ENCODE measurements at places on chromosomes 11 and 22.

- no peaks in the 10 kb centered on the region for H3K4me1 ChIP-seq
- H3K4me3 ChIP-seq = no peak overlapping the region
- H3K27me3 ChIP-seq = peaks cover 59% of the 10 kb centered on the region
- no peak overlapping the region for H3K27ac ChIP-seq
These were observed 120.1 kb upstream of the OR9Q1 start for GRCh38 chr11:57903441-57904123.

DNA sequence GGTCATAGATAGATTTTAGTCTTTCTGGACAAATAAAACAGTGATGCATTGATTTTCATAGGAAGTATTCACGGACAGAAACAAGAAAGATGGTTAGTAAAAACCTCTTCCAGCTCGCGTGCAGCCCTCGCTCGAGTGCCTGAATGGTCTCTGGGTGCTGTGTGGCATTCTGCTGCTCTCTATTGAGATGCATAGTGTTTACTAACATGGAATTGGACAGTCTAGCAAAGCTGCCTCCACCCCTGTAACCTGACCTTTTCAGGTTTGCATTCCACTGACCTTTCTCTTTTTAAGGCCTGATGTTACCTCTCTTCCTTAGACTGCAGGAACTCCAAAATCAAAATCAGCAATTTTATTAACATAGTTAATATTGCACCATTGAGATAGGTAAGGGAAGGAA is 643.4 kb downstream of the JRKL start:
- H3K4me1 ChIP-seq = no peaks in the 10 kb centered on the region
- no peak for DNase-seq
- H3K27me3 ChIP-seq = no peaks in the 10 kb centered on the region
- no peak overlapping the region for H3K4me3 ChIP-seq

DNA sequence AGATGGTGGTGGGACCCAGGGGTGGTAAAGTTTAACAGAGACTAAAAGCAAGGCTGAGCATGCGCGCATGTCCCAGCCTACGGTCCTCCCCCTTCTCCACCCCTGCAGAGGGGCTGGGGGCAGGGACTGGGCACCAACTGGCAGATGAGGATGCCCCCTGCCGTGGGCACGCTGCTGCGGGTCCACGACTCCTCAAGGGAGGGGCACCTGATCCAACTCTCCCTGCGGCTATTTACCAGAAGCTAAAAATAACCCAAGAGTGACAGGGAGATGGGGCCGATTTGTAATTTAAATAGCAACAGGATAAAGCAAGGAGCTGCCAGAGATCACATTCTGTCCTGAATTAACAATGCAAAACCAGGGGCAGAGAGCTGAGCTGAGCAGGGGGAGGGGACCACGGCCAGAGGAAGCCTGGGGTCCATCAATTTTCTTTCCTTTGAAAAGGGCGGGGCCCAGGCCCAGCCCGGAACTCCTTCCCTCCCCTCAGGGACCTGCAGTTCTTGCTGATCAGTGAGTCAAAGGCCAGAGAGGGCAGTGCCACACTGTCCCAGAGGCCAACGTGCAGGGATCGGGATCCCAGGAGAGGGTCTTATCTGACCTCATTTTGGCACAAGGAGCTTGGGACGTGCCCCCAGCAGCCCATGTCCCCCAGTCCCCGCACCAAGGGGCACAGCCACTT is 8.1 kb upstream of the DGKZ start:
- H3K27ac ChIP-seq = no peak overlapping the region
- no peak overlapping the region for H3K4me3 ChIP-seq
- H3K4me1 ChIP-seq = peaks cover 9% of the 10 kb centered on the region
- peaks cover 47% of the 10 kb centered on the region for H3K27me3 ChIP-seq
- no peak for DNase-seq

GRCh38 chr22:30079952-30080533 is at the start of gene HORMAD2:
TSS of gene HORMAD2 (plus strand) at chr22:30080464. CDS start at chr22:30093953, 13,489 bp downstream.
- H3K4me3 ChIP-seq = no peak within 1 kb of the TSS
- H3K27me3 ChIP-seq = no peaks in the 10 kb centered on the region
- no peaks in the 10 kb centered on the region for H3K36me3 ChIP-seq
- peak within 1 kb of the TSS; percentile 38 for H3K27ac ChIP-seq

DNA sequence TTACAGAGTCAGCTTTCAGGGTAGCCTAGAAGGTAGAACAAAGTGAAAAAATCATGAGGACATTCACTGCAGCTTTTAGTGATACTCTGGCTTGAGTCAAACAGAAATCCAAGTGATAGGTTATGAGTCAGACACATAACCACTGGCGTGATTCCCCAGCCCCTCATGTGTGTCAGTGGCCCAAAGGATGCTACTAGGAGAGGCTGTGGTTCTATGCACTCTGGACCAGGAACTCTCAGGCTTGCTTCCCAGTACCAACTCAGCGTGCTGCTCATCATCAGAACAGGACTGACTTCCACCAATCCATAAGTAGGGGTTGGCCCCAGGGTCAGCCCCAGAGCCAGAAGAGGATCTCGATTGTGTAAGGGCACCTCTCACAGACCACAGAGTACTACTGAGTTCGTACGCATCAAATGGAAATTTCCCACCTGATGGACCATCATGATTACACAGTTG is 116.8 kb downstream of the MED15 start:
- no peaks in the 10 kb centered on the region for H3K27me3 ChIP-seq
- no peak overlapping the region for H3K27ac ChIP-seq
- H3K4me1 ChIP-seq = no peaks in the 10 kb centered on the region

- H3K36me3 ChIP-seq = no peaks in the 10 kb centered on the region
- H3K27me3 ChIP-seq = peaks cover 43% of the 10 kb centered on the region
- H3K4me3 ChIP-seq = no peak overlapping the region
- H3K27ac ChIP-seq = no peak overlapping the region
- DNase-seq = no peak
- H3K4me1 ChIP-seq = no peaks in the 10 kb centered on the region
These were observed 52.2 kb upstream of the OR9Q1 start for GRCh38 chr11:57971272-57972012.

GRCh38 chr11:110185599-110185998 is 92.4 kb downstream of the ZC3H12C start:
- H3K4me3 ChIP-seq = no peak overlapping the region
- H3K27me3 ChIP-seq = no peaks in the 10 kb centered on the region
- H3K36me3 ChIP-seq = no peaks in the 10 kb centered on the region
- H3K4me1 ChIP-seq = no peaks in the 10 kb centered on the region

GRCh38 chr22:35037089-35037488 is 28.9 kb upstream of the ISX start:
- DNase-seq = no peak
- no peaks in the 10 kb centered on the region for H3K4me1 ChIP-seq
- H3K36me3 ChIP-seq = no peaks in the 10 kb centered on the region
- no peak overlapping the region for H3K27ac ChIP-seq

DNA sequence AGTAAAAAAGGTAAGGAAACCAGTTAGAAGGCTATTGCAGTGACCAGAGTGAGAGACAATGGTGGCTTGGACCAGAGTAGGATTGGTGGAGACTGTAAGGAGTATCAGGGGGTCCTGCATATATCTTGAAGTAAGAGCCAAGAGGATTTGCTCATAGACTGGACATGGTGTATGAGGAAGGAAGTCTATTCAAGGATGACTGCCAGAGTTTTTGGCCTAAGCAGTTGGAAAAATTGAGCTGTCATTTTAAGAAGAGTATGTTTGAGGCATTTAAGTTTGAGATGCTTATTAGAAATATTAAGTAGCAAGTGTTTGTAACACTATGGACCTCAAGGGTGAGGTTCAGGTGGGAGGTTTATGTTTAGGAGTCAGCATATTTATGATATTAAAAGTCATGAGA is 596.6 kb downstream of the METTL15 start:
- H3K27me3 ChIP-seq = no peaks in the 10 kb centered on the region
- no peak overlapping the region for H3K27ac ChIP-seq
- no peaks in the 10 kb centered on the region for H3K4me1 ChIP-seq

- H3K4me3 ChIP-seq = peak overlapping the region; percentile 98
- H3K27me3 ChIP-seq = no peaks in the 10 kb centered on the region
- H3K4me1 ChIP-seq = peaks cover 63% of the 10 kb centered on the region
- no peak for DNase-seq
These were observed 3.4 kb downstream of the KMT2A start for GRCh38 chr11:118439646-118440045.

DNA sequence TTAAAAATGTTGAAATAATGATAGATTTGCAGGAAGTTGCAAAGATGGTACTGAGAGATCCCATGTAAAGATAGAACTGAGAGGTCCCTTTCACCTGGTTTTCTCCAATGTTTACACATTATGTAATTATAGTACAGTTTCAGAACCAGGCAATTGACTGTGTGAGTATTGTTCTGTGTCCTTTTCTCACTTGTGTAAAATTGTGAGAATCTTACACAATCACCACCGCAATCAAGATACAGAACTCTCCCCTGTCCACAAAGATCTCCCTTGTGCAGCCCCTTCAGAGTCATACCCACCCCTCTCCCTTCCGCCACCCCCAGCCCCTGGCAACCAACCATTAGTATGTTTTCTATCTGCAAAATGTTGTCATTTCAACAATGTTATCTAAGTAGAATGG is 119.8 kb upstream of the NAV2 start:
- no peaks in the 10 kb centered on the region for H3K4me1 ChIP-seq
- no peak overlapping the region for H3K27ac ChIP-seq
- H3K27me3 ChIP-seq = peaks cover 55% of the 10 kb centered on the region
- H3K4me3 ChIP-seq = no peak overlapping the region
- DNase-seq = no peak

DNA sequence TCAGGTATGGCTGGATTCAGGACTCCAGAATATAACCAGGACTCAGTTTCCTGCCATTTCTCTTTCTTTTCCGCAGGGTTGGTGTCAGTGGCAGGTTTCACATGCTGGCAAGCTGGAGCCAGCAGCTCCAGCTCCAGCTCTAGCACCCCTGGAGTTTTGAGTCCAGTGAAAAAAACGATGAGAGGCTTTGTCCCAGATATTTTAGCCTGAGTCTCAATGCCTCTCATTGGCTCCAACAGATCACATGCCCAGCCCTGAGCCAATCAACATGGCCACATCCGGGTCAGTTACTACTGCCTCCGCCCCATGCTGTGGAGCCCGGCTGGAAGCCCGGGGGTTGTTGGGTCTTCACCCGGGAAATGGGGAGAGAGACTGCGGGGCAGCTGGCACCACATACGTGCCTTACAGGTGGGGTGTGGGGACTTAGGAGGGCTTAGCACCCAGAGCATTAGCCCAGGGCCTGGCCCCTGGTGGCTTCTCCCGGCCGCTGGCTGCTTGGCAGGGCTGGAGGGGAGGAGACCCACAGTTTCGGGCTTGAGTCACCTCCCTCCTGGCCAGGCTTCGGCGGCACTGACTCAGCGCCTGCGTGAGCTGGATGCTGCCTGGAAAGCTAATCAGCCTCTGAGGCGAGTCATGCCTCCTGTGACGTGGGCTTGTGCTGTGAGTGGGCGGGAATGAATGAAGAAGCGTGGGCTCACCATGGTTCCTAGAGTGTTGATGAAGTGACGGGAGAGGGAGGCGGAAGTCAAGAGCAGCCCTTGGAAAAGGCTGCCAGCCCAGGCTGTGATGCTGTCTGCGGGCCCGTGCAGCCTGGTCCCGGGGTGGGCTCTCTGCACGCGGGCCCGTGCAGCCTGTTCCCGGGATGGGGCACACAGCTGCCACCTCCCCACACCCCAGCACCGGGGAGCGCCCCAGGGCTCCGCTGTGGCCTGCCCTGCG is 15.3 kb upstream of the MRTFA start:
- H3K4me3 ChIP-seq = peak overlapping the region; percentile 86
- peak overlapping the region; percentile 57 for H3K27ac ChIP-seq
- H3K4me1 ChIP-seq = peaks cover 6% of the 10 kb centered on the region
- H3K36me3 ChIP-seq = peaks cover 7% of the 10 kb centered on the region
- DNase-seq = peak; percentile 71
- no peaks in the 10 kb centered on the region for H3K27me3 ChIP-seq

- peaks cover 27% of the 10 kb centered on the region for H3K27me3 ChIP-seq
- H3K4me1 ChIP-seq = no peaks in the 10 kb centered on the region
- H3K27ac ChIP-seq = no peak overlapping the region
- no peak overlapping the region for H3K4me3 ChIP-seq
- no peaks in the 10 kb centered on the region for H3K36me3 ChIP-seq
These were observed 1.3 kb downstream of the TCN1 start for GRCh38 chr11:59865031-59865430.

DNA sequence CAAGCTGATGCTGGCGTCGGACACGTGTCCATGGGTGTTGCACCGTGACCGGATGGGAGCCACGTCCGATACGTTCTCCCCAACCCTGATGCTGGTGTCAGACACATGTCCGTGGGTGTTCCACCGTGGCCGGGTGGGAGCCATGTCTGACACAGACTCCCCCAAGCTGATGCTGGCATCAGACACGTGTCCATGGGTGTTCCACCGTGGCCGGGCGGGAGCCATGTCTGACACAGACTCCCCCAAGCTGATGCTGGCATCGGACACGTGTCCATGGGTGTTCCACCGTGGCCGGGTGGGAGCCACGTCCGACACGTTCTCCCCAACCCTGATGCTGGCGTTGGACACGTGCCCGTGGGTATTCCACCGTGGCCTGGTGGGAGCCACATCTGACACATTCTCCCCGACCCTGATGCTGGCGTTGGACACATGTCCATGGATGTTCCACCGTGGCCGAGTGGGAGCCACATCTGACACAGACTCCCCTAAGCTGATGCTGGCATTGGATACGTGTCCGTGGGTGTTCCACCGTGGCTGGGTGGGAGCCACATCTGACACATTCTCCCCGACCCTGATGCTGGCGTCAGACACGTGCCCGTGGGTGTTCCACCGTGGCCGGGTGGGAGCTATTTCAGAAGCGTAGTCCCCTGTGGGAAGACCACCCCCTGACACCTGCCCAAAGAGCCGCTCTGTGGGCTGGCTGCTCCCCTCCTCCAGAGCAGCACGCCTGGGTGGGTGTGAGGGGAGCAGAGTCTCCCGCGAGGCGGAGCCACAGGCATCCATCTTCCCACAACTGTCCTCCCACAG is 20.0 kb downstream of the SELENOO start:
- no peaks in the 10 kb centered on the region for H3K27me3 ChIP-seq
- peaks cover 82% of the 10 kb centered on the region for H3K36me3 ChIP-seq
- no peaks in the 10 kb centered on the region for H3K4me1 ChIP-seq
- no peak overlapping the region for H3K4me3 ChIP-seq
- DNase-seq = no peak

DNA sequence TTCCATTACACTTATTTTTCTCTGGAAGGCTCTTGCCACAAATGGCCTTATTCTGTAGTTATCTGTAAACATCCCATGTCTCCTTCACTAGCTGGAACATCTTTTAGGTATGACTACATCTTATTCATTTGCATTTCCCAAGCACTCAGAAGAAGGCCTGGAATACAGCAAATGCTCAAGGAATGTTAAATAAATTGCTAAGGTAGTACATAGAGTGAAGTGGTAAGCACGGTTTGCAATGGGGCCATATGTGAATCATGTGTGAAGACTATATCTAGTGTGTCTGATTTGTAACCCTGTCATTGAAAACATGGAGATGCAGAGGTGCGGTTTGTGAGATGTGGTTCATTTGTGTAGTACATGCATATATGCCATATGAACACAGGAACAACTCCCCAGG is 33.5 kb downstream of the GDPD4 start:
- no peaks in the 10 kb centered on the region for H3K36me3 ChIP-seq
- peaks cover 53% of the 10 kb centered on the region for H3K27me3 ChIP-seq
- H3K4me1 ChIP-seq = no peaks in the 10 kb centered on the region

DNA sequence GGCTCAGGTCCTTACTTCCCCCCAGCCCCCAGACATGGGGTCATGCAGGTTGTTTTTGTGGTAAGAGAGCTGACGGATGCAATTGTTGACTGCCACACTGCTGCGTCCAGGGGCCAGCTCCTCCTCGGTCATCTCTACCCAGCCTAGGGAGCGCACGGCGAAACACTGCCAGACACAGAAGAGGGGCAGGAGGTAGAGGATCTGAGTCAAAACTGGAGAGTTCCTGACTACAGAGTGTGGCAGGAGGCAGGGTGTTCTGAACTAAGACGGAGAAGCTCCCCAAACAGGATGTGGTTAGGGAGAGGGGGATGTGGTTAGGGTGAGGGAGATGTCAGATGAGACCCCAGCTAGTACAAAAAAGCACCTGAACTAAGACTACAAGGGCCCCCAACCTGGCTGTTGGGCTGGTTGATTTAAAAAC is 12.3 kb downstream of the SMPD1 start:
- H3K36me3 ChIP-seq = peaks cover 17% of the 10 kb centered on the region
- H3K4me1 ChIP-seq = peaks cover 62% of the 10 kb centered on the region
- H3K27ac ChIP-seq = peak overlapping the region; percentile 97
- DNase-seq = peak; percentile 71
- peak overlapping the region; percentile 87 for H3K4me3 ChIP-seq

Measured in effector memory CD8-positive, alpha-beta T cell (primary cell).